ENCODE measurements at places on chromosomes 3 and 15.

GRCh38 chr3:44020143-44020542 lies 221.5 kb upstream of the TOPAZ1 start:
- no peak for DNase-seq

DNA sequence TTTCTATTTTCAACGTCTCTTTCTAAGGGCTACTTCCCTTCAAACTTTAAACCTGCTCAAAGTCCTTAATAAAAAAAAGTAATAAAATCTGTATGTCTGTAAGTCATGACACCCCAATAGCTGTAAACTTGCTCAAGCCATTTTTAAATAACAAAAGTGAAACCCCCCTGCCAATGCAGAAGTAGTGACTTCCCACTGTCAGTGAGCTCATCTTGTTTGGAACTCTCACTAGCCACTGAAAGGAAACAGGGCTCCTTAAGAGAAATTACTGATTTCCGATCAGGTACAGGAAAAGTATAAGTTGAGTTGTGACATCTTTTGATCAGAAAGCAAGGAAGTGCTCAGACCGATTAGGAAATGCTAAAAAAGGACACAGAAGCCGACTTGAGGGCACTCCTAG lies 27.6 kb upstream of the GPR171 start:
- no peak for DNase-seq

GRCh38 chr3:59771768-59772181 lies 722.0 kb upstream of the CFAP20DC start:
- no peak for DNase-seq

DNA sequence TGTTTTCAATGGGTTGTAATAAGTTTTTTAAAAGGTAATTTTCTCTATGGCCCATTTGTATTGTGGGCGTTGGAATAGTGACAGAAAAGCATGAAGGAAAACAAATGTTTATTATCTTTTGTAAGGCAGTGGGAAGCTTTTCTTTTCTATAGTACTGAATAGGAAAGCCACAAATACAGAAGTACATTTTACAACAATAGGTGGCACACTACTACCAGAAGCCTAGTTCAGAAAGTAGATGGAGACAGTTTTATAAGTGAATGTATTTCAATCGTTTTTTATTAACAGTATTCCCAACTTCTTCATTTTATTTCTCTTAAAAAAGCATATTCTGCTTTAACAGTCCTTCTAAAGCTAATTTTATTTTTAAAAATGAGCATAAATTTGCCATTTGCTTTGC lies 296.7 kb downstream of the PTPRG start:
- no peak for DNase-seq
